ENCODE measurements at places on chromosomes 5 and 9. TPM values are rescaled to one million over a fixed set of nuclear protein-coding genes. Genes with fewer than 3 reads are reported as not detected.

Gene ENTREP1
- total RNA-seq = 0.36 TPM

Gene PAEP
- not detected for total RNA-seq

GRCh38 chr5:76408104-76408654 lies 5.1 kb downstream of the IQGAP2 start:
- H3K27ac ChIP-seq = no peak overlapping the region
- no peak for DNase-seq

- no peaks in the 10 kb centered on the region for H3K4me1 ChIP-seq
- no peaks in the 10 kb centered on the region for H3K36me3 ChIP-seq
Measured at GRCh38 chr9:7533376-7534090, 266.0 kb downstream of the DMAC1 start.

Measured in PC-3 (cell line).